ENCODE measurements at places on chromosomes 7 and 10.

DNA sequence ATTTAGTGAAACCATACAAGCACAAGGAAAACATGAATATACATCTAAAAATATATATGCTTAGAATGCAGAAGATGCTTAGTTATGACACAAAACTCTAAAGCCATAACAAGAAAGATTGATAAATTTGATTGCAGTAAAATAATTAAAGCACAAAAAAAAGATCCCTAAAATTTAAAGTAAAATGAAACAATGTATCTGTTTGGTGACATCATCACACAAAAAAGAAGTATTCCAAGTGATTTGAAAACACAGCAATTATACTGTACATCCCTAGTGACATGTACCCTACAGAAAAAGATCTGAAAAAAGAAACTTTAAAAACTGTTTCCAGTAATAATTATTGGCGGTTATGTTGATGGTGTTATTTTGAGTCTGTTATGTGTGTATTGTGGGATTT lies 37.7 kb downstream of the PHYHIPL start:
- no peak for DNase-seq

DNA sequence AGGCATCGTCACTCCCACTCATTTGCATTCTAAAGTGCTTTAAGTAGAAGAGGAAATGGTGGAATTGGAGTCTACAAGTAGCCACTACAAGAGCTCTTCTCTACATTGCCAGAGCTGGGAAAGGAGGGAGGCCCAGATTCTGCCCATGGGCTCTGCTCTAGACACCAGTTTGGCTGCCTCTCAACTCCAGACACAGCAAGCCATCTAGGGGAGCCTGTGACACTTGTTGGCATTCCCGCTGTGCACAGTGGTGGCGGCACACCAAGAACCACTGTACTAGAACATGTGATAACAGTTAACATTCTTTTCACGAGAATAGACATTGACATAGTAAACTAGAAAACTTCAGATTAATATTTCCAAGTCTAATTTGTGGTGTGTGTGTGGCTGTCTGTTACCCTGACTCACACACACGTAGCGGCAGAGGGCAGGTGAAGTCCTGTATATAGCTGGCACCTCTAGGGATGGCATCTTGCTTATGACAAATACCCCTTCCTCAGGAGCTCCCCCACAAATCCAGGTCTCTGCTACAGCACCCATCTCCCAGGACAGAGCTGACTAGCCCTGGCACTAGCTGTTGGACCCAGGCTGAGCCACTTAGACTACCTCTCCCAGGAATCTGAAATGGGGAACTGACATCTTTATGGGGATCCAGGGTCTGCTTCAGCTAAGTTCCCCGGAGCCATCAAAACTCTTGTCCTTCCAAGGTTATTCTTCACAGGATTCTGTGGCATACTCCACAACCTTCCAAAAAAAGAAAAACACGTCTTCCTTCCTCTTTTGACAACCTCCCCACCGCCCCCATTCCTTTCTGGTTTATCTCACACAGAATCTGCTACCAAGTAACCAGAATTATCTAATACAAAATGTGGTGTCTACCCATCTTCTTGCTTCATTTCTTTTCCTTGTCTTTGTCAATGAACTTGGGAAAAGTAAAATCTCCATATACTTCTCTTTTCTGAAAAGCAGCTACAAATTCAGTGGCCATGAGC lies 54.7 kb upstream of the MRLN start:
- DNase-seq, result no peak

DNA sequence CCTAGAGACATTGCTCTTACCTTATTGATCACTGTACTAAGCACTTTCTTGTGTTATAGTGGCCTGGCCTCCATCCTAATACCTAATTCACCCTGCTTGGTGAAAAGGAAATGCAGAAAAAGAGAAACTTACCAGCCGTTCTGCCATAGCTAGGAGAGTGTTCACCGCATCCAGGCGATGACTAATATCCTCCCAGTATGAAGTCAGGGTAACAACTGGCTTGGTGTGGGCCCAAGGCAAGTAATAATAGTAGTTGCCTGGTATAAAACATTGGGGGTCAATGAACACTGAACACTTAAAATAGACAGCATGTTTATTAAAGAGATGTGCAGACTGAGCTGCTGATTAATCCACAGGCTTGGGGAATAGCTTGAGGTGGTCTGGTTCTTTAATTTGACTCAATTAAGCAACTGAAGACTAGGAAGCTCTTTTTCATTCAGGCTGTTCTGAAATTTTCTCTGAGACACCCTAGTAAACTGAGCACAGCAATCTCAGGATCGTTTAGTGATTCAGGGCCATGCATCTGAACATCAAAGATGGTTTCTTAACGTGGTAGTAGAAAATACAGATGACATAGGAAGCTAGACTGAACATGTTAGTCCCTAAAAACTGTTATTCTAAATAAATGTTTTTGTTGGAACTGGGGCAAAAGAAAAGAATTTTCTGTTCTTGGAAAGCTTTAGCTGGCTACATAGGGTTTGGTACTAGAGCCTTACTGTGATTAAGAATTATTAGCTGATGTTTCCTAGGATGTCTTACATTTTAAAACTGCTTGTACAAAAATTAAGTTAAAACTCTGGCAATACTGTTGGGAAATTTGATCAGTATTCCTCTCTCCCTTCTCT lies 102.2 kb downstream of the MYOF start:
- no peak for DNase-seq

DNA sequence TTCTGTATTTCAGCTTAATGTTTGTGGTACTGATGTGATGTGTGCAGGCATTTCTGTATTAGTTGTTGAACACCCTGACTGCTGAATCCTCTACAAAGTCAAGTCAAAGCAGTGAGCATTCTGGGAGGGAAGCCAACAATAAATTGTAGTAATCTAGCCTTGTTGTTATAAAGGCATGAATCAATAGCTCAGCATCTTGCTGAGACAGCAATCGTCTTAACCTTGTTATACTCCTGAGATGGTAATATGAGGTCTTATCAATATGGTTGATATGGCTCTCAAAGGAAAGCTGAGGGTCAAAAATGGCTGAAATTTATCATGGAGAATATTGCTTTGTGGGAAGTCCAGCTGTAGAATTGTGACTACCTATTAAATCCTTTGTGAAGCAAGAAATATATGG lies 299.4 kb downstream of the DNAJB9 start:
- DNase-seq, result no peak

GRCh38 chr7:2032876-2033407 lies 199.8 kb downstream of the MAD1L1 start:
- no peak for DNase-seq

DNA sequence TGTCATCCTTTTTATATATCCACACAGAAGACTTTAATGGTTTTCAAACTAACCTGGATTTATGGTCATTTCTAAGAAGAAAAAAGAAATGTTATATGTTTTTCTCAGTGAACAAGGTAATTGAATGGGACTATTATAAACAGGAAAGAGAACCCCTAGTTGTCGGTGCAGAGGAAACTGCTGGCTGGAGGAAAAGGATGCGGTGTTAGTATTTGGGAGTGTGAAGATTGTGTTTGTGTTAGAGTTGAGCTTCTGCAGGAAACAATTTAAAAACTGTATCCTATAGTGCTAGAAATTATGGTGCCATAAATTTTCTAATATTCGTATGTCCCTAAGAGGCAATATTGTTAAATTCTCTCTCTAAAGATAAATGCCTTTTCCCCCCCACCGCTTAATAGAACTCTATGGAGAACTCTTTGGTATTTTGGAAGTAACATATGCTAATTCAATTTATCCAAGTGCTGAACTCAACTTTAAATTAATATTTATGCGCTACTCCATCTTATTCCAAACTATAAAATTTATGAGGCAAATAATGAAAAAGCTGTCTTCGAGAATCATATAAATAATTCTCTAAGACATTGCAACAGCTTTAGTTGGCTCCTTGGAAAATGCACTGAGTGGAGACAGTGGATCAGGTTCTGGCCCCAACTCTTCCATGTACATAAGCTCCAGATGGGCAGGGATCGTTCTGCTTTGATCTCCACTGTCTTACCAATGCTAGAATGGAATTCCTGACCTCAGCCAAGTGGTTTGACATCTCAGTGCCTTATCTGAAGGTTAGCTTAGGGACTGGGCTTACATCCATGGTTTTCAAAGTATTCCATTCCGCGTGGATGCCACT lies 5.6 kb downstream of the BZW2 start:
- DNase-seq, result no peak

DNA sequence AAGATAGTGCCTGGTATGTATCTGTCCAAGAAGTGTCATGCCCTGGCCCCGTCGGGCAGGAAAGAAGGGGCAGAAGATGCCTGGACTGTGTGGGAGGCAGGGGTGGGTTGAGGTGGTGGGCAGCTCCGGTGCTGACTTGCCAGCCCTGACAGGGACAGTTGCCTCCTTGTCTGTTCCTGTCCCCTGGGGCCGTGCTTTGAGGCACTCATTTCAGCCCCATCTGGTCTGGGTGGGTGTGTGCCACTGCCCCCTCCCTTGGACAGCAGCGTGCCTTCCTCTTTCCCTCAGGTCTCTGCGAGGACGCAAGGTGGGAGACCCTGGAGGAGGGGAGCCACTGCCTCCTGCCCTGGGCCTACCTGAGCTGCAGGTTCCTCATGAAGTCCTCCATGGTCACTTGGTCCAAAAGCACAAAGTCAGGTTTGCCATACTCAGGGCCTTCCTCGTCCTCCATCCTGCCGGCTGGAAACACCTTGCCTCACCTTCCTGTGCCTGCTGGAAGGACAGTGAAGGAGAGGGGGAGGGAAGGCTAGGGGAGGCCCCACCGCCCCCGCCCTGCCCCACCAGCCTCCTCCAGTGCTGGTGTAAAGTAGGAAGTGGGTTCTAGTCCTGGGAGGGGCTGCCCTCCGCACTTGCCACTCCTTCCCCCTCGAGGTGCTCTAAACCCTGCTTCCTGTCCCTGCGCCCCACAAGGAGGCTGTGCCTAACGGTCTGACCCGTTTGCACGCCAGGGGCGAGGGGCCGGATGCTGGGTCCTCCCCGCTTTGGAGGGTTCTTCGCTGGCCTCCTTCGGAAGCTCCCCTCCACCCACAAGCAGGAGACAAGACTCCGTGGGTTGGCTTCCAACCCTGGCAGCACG lies at the start of gene MYO1G:
Gene MYO1G, minus strand, starts transcription at position 505 of the 856 bp plus-strand sequence. Its CDS starts 54 bp downstream, at position 451.
- DNase-seq, result no peak

- DNase-seq, result no peak
Observed at GRCh38 chr10:12605580-12606405, 256.4 kb downstream of the CAMK1D start.

DNA sequence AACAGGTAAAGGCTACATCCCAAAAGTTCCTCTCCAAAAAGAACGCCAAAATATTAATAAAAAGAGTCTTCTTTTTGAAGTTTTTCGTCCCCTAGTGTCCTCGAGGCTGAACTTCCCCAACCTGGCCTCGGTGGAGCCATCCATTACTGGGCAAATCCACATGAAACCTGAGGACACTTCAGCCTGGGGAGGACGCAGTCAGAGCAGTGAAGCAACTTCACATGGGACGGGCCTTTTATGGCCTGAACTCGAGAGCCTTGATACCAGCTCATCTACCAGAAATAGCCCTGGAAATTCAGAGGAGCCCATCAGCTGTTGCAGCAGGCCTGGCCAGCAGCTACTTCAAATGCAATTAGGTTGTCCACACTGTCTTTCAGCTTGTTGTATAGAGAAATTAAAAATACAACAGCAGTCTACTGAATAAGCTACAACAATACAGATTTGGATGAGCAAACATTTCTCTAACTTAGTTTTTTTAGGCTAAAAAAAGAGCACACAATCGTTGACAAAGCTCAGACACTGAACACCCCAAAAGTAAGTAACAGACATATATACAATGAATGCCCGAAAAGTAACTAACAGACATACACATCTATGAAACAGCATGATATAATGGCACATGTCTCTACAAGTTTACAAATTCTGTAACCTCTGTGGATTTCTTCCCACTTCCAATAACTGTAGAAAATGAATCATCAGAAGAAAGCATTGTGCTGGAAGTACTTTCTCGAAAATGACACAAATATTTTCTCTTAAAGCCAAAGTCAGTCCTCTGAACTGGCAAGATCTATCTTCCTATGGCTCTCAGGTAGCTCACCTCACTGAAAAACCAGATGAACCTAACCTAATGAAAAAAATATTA lies at the start of gene SVIL:
Gene SVIL, minus strand, starts transcription at position 208 of the 862 bp plus-strand sequence. CDS start 79,913 bp downstream, outside the sequence.
- DNase-seq, result peak; percentile 66

GRCh38 chr10:113261161-113261560 lies 291.7 kb upstream of the HABP2 start:
- peak; percentile 70 for DNase-seq

DNA sequence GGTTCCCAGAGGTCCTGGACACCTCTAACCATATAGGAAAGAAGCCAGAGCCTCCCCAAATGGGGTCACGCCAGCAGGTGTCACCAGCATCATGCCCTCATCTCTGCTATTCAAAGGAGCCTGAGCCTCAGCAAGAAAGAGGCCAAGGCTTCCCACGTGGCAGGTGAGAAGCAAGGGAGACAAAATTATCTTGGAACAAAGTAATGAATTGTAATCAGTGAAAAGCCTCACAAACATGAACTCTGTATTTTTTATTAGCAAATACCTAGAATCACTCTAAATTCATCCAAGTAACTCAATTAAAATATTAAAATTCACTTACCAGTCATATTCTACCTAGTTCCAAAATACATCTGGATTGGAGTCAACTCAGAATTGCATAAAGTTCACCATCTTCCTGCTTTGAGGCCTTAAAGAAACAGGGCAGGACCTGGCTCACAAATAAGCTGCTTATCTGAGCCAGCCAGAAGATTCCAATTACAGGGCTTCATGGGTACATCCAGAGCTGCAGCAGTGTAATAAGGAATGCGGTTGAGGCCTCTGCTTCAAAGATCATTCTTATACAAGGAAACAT lies 68.7 kb downstream of the SGMS1 start:
- DNase-seq, result no peak

DNA sequence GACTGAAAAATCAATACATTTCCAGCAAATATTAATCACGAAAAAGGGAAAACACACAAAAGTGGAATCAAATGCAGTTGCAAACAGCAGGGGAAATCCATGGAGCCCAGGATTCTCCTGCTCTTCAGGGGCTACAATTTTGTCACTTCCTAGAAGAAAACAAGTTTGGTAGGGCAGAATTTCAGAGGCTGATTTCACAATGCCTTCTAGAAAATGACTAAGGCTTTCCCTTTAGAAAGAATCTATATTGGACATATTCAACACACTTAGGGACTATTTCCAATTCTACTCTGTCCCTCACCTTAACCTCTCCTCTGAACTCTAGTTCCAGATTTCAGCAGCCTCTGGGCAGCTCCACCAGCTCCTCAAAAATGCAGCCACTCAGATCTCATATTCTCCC lies 111.3 kb downstream of the HECTD2 start:
- DNase-seq, result no peak

DNA sequence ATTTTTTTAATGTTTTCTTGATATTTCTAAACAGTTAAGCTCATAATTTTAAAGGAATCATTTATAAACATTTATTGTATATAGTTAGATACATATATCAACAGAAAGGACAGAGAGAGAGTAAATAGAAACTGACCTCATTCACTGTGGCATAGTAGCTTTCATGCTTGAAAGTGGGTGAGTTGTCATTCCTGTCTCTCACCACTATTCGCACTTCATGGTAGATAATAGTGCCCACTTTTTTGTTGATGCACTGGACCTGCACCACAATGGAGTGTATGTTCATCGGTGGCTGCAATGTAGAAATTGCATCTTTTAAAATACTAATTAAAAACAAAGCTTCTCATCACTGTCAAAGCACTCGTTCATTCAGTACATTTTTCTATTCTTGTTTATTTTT lies 432.0 kb downstream of the PCDH15 start:
- DNase-seq, result no peak

GRCh38 chr7:5695727-5696345 lies 85.6 kb downstream of the RNF216 start:
- no peak for DNase-seq

- no peak for DNase-seq
Observed at GRCh38 chr7:13615679-13616078, 373.8 kb downstream of the ETV1 start.

Measured in left kidney (tissue), 8 donors.